ENCODE measurements at places on chromosomes 2 and 18.

DNA sequence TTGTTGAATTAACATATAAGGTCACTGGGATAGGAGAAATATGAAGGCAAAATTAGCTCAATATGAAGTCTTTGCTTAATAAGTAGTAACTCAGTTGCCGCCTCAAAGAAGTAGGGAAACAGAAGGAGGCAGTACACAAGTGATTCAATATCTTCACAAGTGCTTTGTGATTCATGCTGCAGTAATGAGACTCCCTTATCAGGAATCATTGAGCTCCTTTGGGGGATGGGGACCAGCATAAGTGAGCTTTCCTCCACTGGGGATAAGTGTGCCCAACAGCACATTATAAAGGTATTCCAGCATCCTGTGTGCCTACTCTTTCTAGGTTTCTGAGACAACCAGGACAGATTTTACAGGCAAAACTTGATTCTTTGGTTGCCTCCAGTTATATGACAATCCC lies 323.4 kb upstream of the UBE2E3 start:
- no peak for DNase-seq

DNA sequence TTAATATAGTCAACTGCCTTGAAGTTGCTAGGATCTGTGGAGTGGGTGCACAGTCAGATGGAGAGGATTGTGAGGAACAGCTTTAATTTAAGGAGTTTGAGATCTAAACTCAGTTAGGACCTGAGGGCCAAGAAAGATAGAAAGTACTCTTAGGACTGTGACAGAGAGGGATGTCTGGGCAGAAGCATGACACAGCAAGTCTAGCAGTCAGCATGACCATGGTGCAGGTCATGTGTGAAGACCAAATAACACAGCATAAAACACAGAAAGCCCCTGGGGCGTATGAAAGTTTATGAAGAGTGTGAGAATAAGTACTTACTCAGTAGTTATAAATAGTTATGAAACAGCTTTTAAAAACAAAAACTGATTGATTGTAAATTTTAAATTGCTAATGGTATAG lies 107.2 kb downstream of the GALNT1 start:
- no peak for DNase-seq

DNA sequence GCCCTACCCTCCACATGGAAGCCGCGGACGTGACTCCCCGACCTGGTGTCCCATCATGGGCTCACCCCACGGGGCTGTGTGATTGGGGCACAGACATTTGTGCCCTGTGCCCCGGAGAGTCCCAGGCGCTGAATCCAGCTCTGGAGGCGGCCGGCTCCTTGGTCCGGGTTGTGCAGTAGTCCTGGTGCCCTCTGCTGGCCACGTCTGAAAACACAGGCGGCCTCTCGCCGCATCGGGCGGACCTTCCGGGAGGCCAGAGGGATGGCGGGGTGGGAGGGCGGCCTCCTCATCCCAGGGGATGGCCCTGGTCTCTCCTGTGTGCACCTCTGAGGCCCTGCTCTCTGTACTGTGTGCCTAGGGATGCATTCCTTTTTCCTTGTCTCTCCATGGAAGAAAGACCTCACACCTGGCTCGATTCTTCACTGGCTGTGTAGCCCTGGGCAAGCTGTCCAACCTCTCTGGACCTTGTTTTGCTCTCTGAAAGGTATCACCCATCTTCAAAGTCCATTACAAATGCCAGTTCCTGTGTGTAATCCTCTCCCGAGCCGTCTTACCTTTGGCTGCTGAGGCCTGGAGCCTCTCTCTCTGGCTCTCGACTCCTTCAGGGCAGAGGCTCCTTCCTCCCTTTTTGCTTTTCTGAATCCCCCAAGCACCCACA lies 27.6 kb downstream of the CELF4 start:
- no peak for DNase-seq

DNA sequence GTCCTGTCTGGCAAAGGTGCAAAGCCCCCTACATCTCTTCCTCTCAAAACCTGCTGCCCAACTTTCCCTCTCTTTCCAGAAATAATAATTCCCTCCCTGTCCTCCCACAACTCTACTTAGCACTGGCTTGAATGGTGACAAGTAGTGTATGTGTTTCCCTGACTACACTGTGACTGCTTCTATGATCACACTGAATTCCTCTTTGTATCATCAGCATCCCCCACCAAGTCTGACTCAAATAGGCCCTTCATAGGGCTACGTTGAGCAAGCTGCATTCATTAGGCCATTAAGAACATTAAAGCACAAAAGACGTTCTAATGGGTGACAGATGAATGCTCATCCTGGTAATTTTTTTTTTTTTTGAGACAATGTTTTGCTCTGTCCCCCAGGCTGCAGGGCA lies 13.7 kb upstream of the ST3GAL5 start:
- no peak for DNase-seq

DNA sequence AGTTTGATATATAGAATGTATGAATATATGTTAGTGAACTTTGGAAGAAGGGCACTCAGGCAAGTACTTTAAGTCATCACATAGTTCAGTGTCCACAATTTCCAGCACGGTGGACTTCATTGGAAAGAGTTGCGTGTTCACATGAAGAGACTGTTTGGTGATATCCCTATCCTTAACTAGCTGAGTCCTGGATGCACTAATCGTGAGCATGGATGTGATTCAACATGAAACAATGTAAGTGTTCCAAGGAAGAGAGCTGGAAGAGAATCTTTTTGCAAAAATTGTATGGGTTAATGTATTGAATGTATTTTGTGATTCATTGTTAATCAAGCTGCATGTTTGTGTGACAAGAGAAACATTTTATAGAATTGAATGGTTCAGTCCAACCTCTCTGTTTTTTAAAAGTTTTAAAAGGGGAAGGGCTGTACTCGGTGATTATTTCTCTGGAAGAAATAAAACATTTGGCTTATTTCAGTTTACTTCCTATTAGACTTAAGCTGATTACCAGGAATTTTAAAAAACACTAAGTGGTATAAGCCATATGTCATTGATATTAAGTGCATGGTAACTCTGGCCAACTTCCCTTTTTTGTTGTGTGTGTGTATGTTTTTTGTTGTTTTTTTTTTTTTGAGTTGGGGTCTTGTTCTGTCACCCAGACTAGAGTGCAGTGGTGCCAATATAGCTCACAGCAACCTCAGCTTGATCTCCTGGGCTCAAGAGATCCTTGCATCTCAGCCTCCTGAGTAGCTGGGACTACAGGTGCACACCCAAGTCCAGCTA lies 8.6 kb downstream of the XRCC5 start:
- no peak for DNase-seq

DNA sequence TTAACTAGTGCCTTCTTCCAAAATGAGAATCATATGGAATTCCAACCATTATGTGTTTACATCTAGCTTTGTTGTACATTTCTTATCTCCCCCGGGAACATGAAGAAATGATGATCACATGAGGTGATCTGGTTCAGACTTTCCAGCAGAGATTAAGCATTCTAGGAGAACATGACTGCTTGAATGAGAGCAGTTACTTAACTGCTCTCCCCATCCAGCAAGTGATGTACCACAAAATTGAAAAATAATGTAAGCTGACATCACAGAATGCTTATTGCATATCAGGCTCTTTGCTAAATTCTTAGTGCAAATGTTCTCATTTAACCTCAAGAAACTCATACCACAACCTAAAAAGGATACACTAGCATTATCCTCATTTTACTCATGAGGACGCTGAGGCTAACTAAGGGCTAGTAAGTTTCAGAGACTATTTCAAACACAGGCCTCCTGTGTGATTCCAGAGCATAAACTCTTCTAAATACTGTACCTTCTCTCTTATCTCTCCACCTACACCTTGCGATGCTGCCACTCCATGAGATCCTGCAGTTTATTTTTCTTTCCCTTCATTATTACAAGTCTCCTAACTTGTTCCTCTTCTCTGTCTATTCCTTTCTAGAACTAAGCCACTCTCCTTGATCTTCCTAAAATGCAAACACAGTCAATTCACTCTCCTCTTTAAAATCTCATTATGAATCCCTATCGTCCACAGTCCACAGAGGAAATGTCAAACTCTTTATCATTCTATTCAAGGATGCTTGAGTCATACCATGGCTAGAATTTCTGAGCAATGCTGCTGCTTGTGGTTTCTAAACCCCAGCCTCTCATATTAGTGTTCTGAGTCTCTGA lies 1224.8 kb upstream of the ZEB2 start:
- no peak for DNase-seq

- DNase-seq: no peak
Observed at GRCh38 chr2:98142106-98142791, 55.3 kb downstream of the VWA3B start.

DNA sequence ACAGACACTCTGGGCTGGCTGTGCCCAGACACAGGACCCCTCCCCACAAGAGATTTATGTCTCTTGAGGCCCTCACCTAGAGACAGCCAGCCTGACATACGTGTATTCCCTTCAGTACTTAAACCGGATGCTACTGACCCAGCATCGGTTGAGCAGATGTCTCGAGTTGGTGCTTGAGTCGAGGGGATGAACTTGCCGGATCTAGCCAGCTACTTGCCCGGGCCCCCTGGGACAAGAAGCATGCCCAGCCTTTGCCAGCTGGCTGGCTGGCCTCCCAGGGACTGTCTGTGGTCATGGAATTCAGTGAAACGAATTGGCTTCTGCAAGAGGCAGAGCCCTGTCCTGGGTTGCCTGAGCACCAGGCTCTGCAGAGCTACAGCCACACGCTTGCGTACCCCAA lies 36.0 kb downstream of the DNMT3A start:
- DNase-seq: no peak

DNA sequence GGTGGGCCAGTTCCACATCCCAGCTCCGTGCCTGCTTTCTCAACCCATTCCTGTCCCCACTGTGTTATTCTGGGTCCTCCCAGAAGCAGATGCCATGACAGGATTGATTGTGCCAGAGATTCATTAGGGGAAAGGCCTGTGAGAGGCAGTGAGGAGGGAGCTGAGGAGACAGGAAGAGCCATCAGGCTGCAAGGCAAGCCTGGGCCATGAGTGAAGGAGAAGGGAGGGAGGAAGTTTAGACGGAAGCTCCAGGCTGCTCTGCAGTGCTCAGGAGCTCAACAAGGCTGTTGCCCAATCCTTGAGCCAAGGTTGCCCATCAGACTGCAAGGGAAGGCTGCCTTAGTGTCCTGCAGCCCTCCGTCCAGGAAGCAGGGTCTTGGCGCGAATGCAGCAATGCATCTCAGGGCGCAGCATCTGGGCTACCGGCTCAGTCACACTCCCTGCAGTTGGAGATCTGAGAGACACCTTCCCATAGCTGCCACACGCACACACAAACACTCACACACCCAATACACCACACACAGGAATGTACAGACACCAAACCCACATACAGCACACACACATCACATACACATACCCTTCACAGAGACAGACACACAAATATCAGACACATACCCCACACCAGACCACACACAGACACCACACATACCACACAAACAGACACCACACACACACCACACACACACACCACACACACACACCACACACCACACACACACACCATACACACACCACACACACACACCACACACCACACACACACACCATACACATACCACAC lies 139.5 kb upstream of the NDUFV2 start:
- DNase-seq: no peak

GRCh38 chr18:49721981-49722380 lies 91.4 kb downstream of the ACAA2 start:
- DNase-seq: no peak

- DNase-seq: no peak
Observed at GRCh38 chr2:228367356-228367755, 185.9 kb upstream of the SPHKAP start.

- DNase-seq: no peak
Observed at GRCh38 chr2:40160751-40161218, 291.1 kb downstream of the SLC8A1 start.

- DNase-seq: no peak
Observed at GRCh38 chr2:212173331-212173730, 365.3 kb downstream of the ERBB4 start.

DNA sequence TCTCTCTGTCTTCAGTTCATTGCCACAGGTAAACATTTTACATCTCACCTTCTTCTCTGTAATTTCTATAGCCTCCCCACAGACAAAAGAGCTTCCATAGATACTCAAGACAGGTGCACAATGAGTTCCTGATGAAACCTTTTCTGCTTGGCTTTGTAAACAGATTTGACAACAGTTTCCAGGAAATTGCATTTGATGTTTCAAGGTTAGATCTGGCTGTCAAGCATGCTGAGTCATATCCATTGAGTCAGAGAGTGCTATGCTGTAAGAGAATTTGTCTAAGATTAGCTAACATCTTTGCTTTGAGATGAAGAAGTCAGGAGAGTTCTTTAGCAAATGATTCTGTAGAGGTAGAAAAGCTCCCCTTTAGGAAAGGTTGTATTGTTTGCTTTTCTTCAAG lies 40.6 kb upstream of the MAP2 start:
- no peak for DNase-seq

GRCh38 chr18:3456686-3457069 lies 6.7 kb downstream of the TGIF1 start:
- no peak for DNase-seq

DNA sequence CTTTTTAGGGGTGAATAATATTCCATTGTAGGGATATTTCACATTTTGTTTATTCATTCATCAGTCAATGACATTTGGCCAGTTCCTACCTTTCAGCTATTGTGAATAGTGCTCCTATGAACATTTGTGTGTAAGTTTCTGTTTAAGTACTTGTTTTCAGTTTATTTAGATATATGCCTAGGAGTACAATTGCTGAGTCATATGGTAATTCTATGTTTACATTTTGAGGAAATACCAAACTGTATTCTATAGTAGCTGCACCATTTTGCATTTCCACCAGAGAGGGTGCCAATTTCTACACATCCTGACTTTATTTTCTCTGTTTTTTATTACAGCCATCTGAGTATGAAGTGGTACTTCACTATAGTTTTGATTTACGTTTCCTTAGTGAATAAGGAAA lies 54.4 kb upstream of the ZNF236 start:
- DNase-seq: no peak

Data from central memory CD4-positive, alpha-beta T cell (primary cell).